ENCODE measurements at places on chromosomes 4 and X.

GRCh38 chr4:20043991-20044390 lies 207.7 kb upstream of the SLIT2 start:
- no peak for DNase-seq

DNA sequence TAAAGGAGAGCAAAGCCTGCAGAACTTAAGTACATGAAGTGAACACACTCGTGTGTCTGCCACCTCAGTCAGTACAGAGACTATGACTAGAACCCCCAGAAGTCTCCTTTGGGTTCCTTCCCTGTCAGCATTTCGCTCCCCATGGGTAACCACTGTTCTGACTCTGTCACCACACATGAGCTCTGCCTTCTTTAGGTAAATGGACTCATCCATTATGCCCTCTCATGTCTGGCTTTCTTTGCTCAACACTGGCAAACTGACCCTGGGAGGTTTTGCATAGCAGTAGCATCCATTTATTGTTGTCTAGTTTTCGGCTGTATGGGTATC lies 38.5 kb downstream of the TBC1D14 start:
- no peak for DNase-seq

DNA sequence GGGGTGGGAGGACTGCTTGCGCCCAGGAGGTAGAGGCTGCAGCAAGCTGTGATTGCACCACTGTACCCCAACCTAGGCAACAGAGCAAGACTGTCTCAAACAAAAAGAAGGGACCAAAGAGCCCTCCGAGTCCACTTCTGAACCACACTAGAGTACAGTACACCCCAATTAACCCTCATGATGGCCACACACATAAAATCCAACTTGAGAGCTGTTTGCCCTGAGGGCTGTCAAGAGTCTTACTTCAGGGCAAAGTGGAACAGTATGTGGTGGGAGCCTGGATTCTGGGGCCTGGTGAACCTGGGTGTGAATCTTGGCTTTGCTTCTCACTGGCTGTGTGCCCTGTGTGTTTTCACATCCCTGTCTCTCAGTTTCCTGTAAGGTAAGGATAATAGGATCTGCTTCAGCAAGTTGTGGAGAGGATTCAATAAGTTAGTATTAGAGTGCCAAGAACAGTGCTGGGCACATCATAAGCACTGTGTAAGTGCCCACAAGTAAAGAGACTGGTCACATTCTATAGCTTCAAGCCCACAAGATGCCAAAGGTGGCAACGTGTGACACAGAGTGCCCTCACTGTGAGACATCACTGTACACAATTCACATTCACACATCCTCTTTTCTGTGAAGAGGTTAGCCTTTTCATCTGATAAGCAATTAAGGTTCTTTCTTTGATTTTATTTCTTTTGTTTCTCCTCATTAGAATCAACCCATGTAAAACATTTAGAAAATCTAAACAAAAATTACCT lies 52.1 kb downstream of the LEF1 start:
- DNase-seq: no peak

GRCh38 chr4:25860586-25861279 lies 2.1 kb downstream of the SEL1L3 start:
- DNase-seq: no peak

DNA sequence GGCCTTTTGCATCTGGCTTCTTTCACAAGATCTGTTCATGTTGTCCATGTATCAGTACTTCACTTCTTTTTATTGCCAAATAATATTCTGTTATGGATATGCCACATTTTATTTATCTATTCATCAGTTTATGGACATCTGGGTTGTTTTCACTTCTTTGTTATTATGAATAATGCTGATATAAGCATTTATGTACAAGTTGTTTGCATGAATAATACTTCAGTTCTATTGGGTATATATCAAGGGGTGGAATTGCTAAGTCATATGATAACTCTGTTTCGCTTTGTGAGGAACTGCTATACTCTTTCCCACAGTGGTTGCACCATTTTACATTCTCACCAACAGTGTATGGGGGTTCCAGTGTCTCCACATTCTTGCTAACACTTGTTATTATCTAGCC lies 190.4 kb downstream of the RBMX2 start:
- no peak for DNase-seq

GRCh38 chr4:141826260-141826659 lies 189.9 kb downstream of the IL15 start:
- no peak for DNase-seq

DNA sequence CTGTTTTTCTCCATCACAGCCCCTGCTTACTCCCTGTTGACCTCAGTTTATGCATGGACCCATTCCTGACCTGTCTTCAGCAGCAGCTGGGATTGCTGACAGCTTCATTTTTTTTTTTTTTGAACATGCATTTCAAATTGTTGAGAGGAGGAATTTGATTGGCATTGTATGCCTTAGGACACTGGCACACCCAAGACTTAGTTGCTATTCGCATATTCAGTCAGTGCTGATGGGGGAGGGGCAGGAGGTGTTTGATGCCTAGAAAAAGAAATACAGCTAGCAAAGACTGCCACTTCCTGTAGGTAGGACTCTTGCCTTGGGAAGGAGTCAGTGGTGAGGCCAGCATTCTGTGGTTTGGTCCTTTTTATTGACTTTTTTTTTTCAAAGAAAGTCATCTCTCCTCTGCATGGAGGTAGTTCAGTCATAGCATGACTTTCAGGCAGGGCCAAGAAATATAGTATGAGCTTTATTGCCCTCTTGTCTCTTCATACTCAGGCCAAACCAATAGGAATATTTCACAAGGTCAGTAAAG lies 33.6 kb upstream of the XK start:
- no peak for DNase-seq

DNA sequence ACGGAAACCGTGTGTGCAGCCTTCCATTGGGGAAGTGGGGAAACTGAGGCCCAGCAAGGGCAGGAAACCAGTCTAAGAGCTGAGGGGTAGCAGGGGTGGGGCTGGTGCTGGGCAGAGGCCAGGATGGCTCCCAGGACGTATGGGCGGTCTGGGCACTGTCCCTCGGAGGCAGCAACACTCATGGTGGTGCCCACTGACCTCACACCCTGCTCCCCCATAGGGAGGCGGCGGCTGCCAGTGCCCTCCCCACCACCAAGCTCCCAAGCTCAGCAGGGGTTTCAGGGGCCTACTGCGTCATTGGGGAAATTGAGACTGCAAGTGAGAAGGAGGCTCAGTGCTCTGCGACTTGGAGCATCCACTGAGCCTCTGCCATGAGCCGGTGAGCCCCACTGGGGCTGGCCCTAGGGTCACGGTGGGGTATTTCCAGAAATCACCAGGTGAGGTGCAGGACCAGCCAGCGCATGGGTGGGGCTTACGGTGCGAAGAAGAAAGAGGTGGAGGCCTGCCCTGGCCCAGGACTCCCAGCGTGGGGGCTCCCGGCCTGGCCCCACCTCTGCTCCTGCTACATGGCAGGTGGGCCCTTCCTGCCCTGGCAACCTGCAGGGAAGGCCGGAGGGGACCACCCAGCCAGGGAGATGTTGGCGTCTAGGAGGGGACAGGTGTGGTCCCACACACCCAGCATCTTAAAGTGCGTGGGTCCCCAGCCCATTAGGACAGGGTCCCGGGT lies 915 bp downstream of the MSANTD1 start:
- no peak for DNase-seq

GRCh38 chr4:19005211-19005610 lies 983.7 kb upstream of the LCORL start:
- DNase-seq: peak; percentile 68

DNA sequence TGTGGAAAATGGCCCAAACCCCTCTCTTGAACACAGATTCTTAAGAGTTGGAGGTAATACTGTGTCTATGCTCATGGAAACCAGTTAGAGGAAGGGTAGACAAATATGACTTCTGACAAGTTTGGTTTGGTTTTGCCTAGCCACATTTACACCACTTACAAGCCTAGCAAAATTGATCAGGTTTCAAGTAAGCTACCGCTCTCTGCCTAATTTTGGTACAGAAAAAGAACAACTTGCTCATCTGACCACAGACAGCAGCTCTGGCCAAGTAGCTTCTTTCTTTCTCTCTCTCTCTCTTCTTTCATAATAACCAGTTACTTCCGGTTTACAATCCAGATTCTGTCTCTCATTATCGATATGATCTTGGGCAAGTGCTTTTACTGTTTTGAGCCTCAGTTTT lies 260.0 kb downstream of the GLUD2 start:
- DNase-seq: no peak

- no peak for DNase-seq
Measured at GRCh38 chrX:40465735-40466551, 114.8 kb upstream of the ATP6AP2 start.

DNA sequence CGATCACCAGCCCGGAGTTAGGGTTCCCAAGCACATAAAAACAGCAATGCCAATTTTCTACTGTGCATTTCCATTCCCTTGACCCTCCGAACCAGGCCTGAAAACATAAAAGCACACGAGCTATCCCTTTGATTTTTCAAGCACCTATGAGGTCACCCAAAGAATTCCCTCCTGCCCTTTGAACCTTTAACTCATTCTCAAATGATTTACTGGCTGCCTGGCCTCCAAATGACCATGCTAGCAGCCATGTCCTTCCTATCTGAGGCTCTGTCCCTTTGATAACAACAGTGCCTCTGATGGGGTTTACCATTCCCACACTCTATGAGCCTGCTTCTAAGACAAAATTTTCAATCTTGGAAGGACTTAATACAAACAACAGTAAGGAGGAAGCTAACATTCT lies 15.2 kb downstream of the SHROOM4 start:
- DNase-seq: no peak

DNA sequence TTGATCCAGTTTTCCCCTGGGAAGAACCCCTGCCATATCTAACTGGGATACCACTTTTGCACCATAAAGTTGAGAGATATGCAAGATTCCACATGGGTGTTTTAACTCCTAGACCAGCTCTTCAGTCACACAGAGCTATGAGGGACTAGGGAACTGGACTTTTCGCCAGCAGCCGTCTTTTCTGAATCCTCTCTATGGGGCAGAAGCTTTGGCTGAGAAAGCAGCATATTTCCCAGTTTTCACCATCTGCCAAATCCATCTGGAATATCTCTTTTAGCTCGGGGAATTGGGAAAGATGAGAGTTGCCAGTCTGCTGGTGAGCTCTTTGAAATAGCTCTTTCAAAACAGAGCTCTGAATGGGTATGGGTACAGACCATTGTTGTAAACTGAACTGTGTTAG lies 20.9 kb downstream of the APOOL start:
- DNase-seq: no peak

DNA sequence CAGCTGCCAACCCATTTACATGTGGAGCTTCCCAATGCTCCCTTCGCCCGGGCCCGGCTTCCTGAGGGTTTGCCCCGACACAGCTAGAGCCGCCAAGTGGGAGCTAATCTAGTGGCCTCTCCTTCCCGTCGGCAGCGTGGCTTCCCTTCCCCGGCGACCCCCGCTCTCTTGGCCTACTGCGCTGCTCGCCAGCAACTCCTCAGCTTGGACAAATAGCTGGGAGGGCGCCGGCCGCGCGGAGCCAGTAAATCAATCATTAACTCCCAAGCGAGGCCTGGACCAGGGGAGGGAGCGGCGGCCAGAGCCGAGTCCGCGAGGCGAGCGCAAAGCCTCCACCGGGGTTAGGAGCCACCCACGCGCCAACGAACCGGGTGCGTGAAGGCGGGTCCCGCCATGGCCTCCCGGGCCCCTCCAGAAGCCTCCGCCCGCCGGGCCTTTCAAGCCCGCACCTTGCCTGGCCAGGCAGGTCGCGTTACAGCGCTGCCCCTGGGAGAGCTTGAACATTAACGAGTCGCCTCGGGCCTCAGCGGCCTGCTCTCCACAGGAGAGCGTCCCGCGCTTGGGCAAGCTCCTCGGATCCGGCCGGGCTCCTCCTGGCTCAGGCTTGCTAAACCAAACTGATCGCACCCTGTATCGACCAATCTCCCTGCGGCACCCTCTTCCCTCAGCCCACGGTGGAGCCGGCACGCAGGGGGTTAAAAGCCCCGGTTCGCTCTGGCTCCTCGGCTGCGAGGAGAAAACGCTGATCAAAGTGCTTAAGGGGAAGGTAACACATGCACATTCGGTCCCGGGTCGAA lies 10.6 kb upstream of the BCOR start:
- no peak for DNase-seq

All from brain microvascular endothelial cell (primary cell).